RWPE1 (cell line): ENCODE measurements at places on chromosomes 6 and 20.

- DNase-seq, result no peak
Observed at GRCh38 chr6:15712797-15713196, 50.0 kb upstream of the DTNBP1 start.

GRCh38 chr20:7859356-7859802 lies 80.9 kb downstream of the HAO1 start:
- DNase-seq, result peak; percentile 64

GRCh38 chr6:135875446-135875845 lies 23.9 kb downstream of the PDE7B start:
- DNase-seq, result no peak

DNA sequence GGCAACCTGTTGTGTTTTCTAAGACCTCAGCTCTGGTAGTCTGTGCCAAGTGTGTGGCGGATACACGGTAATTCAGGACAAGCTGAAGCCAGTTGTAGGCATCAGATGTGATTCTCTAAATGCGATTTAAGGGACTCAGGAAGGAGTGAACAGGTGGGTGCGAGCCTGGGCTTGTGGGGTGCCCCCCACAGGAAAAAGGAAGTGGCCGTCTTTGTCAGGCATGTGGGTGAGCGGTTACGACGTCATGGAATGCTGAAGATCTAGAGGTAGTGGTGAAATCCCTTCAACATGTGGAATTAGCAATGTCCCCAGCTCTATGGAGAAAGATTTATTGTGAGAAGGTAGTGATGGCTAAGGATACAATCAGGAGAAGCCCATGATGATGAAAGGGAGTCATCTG lies 95.1 kb upstream of the EXOC2 start:
- no peak for DNase-seq

DNA sequence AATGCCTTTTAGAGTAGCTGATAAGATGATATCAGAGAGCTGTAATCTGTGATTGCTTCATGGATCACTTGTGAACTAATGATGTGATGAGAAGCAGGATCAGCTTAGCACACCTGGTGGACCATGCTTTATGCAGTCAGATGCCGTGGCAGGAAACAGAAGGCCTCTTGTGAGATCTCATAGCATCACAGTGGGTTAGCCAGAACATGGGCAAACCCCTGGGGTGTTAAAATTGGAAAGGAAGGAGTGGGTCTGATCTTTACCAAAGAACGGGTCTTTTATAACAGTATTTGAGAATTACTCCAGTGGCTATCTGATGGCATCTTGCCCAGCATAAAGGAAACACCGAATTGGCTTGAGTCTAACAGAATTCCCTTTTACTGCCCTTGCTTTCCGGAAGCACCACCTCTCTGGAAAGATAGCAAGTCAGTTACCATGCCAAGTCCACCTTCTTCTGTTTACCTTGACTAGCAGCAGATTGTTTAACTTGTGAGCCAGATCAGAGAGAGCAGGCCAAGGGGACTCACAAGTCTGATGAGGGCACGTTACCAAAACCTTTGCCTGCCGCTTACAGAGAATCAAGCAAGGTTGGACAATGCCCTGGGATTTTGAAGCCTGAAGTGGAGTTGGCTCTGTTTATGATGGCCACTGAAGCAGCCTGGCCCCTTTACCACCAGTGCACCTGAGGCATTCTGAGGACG lies 20.9 kb upstream of the SRF start:
- DNase-seq, result no peak

GRCh38 chr6:169912266-169913095 lies 161.1 kb downstream of the ERMARD start:
- no peak for DNase-seq

GRCh38 chr6:87660226-87660911 lies 41.7 kb downstream of the AKIRIN2 start:
- no peak for DNase-seq

DNA sequence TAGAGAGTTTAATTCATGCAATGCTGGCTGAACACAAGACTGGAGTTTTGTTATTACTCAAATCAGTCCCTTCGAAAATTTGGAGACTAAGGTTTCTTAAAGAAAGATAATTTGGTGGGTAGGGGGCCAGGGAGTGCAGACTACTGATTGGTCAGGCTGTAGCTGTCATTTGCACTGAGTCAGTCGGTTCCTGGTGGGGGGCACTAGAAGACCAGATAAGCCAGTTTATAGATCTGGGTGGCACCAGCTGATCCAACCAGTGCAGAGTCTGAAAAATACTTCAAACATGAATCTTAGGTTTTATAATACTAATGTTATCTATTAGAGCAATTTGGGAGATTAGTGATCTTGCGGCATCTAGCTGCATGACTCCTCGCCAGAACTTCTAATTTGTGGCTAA lies 530.7 kb downstream of the NKAIN2 start:
- DNase-seq, result no peak

DNA sequence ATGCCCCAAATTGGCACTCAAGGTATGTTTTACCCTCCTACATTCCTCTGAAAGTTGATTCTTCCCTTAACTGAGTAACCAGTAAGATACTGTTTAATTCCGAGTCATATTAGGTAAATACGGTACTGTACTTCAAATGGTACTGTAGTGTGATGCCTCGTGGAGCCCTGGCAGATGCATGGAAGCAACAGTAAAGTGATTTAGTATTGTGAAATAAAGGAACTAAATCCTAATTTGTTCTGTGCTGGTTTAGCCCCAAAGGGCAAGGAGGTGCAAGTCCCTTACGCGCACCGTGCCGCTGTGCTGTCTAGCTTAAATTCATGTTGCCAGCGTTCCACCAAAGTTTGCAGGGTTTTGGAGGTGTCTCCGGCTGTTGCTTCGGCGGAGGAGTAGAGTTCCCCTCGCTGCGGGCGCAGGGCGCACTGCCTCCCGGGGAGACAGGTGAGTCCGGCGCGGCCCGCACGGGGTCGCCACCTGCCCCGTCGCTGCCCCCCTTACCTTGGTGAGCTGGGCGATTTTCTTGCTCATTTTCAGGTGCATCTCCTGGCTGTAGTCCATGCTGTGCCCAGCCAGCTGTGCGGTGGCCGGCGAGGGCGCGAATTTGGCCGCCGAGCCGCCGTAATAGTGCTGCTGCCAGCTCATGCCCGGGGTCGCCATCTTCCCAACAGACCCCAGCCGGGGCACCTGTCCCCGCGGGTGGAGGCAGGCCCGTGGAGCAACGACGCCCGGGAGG lies 655 bp downstream of the FAM184A start:
- peak; percentile 36 for DNase-seq

- DNase-seq, result no peak
Observed at GRCh38 chr20:63606686-63607085, 20.2 kb downstream of the GMEB2 start.

GRCh38 chr6:156695742-156696141 lies 81.4 kb upstream of the ARID1B start:
- DNase-seq, result no peak
